ENCODE measurements at places on chromosomes 3 and 15.

GRCh38 chr3:120428924-120429323 is 21.9 kb downstream of the FSTL1 start:
- peaks cover 26% of the 10 kb centered on the region for H3K4me1 ChIP-seq
- no peak for DNase-seq
- no peak overlapping the region for H3K4me3 ChIP-seq
- peaks cover 3% of the 10 kb centered on the region for H3K36me3 ChIP-seq
- H3K27ac ChIP-seq, result no peak overlapping the region

GRCh38 chr15:39051626-39052322 is 487.2 kb upstream of the RASGRP1 start:
- H3K27ac ChIP-seq, result no peak overlapping the region
- H3K27me3 ChIP-seq, result no peaks in the 10 kb centered on the region
- H3K36me3 ChIP-seq, result no peaks in the 10 kb centered on the region
- H3K4me1 ChIP-seq, result no peaks in the 10 kb centered on the region
- H3K4me3 ChIP-seq, result no peak overlapping the region

DNA sequence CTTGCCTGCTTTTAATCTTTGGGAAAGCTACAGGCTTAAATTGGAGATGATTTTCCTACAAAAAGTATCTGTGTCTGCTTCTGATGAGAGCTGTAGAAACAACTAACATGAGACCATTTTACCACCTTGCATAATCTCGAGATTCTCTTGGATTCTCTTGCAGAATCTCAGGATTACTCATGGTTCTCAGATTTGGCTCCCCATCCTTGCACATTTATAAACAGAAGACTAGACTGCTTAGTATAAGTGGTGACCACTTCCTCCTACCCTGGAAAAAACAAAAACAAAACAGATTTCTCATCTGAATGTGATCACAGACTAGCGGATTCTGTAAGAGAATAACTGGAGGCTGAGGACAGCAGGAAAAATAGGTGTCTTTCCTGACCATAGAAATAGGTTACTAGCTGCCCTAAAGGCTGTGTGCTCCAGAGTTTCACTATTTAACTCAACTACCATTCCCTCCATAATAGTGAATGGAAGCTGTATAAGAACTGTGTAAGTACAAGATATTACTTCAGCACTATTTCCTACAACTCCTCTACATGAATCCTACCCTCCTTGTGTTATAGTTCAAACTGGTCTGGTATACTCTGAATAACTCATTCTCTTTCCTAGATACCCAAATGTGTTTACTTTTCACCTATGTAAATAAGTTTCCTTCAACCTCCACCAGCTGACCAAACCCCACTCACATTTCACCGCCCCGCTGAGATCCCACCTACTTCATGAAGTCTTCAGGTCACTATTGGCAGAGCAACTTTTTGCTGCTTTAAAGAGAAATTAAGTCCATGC is 122.2 kb upstream of the C2CD4B start:
- H3K27ac ChIP-seq, result no peak overlapping the region
- peaks cover 12% of the 10 kb centered on the region for H3K27me3 ChIP-seq
- H3K4me3 ChIP-seq, result no peak overlapping the region
- no peak for DNase-seq
- H3K4me1 ChIP-seq, result no peaks in the 10 kb centered on the region

DNA sequence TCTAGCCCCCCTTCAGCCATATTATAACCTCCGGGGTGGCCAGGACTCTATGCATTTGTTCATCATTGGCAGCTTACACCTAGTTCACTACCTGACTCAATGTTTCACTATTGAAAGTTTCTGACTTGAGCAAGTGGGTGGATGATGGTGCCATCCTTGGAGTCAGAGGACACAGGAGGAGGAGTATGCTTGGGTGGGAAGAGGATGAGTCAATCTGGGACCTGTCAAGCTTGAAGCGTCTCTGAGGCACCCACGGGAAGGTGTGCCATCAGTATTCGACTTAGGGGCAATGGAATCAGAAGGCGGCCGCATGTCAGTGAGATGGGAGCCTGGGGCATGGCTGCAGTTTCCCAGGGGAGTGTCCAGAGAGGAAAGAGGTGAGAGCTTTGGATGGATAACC is 133.3 kb downstream of the EPHB1 start:
- H3K27me3 ChIP-seq, result no peaks in the 10 kb centered on the region
- no peak overlapping the region for H3K27ac ChIP-seq
- H3K36me3 ChIP-seq, result no peaks in the 10 kb centered on the region
- DNase-seq, result no peak
- no peaks in the 10 kb centered on the region for H3K4me1 ChIP-seq

GRCh38 chr3:195807681-195808121 is 4.0 kb downstream of the MUC4 start:
- peak; percentile 69 for DNase-seq
- peaks cover 11% of the 10 kb centered on the region for H3K4me1 ChIP-seq
- no peak overlapping the region for H3K4me3 ChIP-seq

DNA sequence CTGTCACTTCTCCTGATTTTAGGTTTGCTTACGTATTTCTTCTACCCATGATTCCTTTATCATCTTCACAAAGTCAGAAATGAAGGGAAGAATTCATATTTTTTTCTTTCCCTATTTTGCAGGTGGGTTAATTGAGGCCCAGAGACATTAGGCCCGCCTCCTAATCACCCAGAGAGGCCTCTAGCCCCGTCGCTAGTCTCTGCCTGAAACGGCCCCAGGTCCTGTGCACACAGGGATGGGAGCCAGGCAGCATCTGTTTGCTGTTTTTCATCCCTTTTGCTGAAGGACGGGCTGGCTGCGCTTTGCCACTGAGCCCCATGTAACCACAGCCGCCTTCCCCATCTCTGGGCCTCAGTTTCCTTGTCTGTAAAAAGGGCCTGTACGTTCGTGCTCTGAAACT is 135.9 kb downstream of the FBLN2 start:
- H3K4me1 ChIP-seq, result no peaks in the 10 kb centered on the region
- DNase-seq, result no peak
- H3K36me3 ChIP-seq, result no peaks in the 10 kb centered on the region
- H3K27me3 ChIP-seq, result no peaks in the 10 kb centered on the region
- no peak overlapping the region for H3K4me3 ChIP-seq
- H3K27ac ChIP-seq, result no peak overlapping the region

GRCh38 chr15:99118258-99118632 is 13.4 kb downstream of the SYNM start:
- H3K36me3 ChIP-seq, result no peaks in the 10 kb centered on the region
- no peak overlapping the region for H3K4me3 ChIP-seq
- no peaks in the 10 kb centered on the region for H3K27me3 ChIP-seq
- peaks cover 2% of the 10 kb centered on the region for H3K4me1 ChIP-seq
- DNase-seq, result no peak

GRCh38 chr3:130276203-130276803 is 69.2 kb upstream of the COL6A5 start:
- H3K4me1 ChIP-seq, result no peaks in the 10 kb centered on the region
- H3K27ac ChIP-seq, result no peak overlapping the region
- no peaks in the 10 kb centered on the region for H3K36me3 ChIP-seq
- H3K4me3 ChIP-seq, result no peak overlapping the region
- no peak for DNase-seq

- no peaks in the 10 kb centered on the region for H3K4me1 ChIP-seq
- DNase-seq, result no peak
- H3K27ac ChIP-seq, result no peak overlapping the region
- no peaks in the 10 kb centered on the region for H3K27me3 ChIP-seq
- no peaks in the 10 kb centered on the region for H3K36me3 ChIP-seq
Measured at GRCh38 chr3:55648591-55649318, 161.6 kb upstream of the WNT5A start.

GRCh38 chr3:41684797-41685735 is 276.8 kb downstream of the ULK4 start:
- no peak for DNase-seq
- no peak overlapping the region for H3K4me3 ChIP-seq
- no peaks in the 10 kb centered on the region for H3K36me3 ChIP-seq
- no peaks in the 10 kb centered on the region for H3K4me1 ChIP-seq
- H3K27me3 ChIP-seq, result no peaks in the 10 kb centered on the region

DNA sequence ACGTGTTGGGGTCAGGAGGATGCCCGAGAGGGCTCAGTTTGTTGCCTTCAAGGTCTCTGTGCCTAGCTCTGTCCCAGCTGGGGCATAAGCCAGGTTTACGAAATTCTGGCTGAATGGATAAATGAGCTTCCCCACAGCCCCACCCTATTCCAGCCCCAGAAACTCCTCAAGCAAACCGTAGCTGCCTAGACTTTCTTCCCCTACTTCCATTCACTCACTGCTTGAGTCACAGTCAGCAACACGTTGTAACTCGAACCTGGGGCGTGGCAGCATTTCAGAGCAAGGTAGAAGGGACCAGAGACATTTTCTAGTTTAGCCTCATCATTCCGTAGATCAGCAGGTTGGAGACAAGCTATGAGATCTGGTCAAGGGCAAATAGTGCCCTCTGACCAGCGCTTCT is 24.2 kb downstream of the NMNAT3 start:
- no peak overlapping the region for H3K27ac ChIP-seq
- no peak for DNase-seq
- no peaks in the 10 kb centered on the region for H3K4me1 ChIP-seq
- no peaks in the 10 kb centered on the region for H3K27me3 ChIP-seq

DNA sequence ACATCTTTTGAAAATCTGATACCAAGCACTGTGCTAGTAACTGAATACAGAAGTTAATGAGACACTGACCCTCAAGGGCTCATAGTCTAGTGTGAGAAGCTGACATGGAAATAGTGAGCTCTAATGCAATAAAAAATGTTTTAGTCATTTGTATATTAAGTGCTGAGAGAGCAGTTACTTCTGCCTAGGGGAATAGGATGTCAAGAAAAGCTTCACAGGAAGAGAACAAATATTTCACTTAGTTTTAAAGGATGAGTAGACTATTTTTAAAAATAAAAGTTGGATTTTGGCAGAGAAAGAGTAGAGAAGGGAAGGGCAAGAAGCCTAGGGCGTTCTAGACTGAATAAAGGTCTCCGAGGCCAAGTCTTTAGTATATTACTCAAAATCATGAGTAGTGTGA is 158.4 kb downstream of the ATG7 start:
- no peaks in the 10 kb centered on the region for H3K27me3 ChIP-seq
- H3K27ac ChIP-seq, result no peak overlapping the region
- H3K36me3 ChIP-seq, result peaks cover 28% of the 10 kb centered on the region
- H3K4me1 ChIP-seq, result peaks cover 21% of the 10 kb centered on the region
- H3K4me3 ChIP-seq, result no peak overlapping the region
- no peak for DNase-seq

- H3K4me1 ChIP-seq, result no peaks in the 10 kb centered on the region
- peaks cover 7% of the 10 kb centered on the region for H3K27me3 ChIP-seq
- H3K36me3 ChIP-seq, result no peaks in the 10 kb centered on the region
- H3K27ac ChIP-seq, result no peak overlapping the region
- no peak for DNase-seq
- H3K4me3 ChIP-seq, result no peak overlapping the region
Measured at GRCh38 chr3:120470870-120471269, 20.1 kb upstream of the FSTL1 start.

DNA sequence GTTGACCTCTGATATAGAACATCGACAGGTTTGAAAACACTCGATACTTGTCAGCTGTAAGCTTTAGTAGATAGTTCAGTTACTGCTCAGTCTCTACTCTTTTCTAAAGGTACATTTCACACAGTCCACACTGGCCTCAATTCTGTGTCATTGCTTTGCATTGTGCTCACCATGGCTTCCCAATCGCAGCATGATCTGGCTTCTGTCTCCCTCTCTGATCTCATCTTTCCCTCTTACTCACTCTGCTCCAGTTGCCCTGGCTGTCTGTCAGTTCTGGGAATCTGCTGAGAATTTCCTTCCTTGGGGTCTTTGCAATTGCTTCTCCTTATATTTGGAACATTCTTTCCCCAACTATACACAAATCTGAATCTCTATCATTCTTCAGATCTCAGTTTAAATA is 80.6 kb downstream of the GTF2E1 start:
- no peak overlapping the region for H3K4me3 ChIP-seq
- H3K4me1 ChIP-seq, result no peaks in the 10 kb centered on the region
- DNase-seq, result no peak
- no peak overlapping the region for H3K27ac ChIP-seq
- no peaks in the 10 kb centered on the region for H3K36me3 ChIP-seq

GRCh38 chr3:155368786-155369185 is 75.3 kb upstream of the STRIT1 start:
- H3K4me1 ChIP-seq, result no peaks in the 10 kb centered on the region
- no peaks in the 10 kb centered on the region for H3K36me3 ChIP-seq
- no peaks in the 10 kb centered on the region for H3K27me3 ChIP-seq
- H3K4me3 ChIP-seq, result no peak overlapping the region
- H3K27ac ChIP-seq, result no peak overlapping the region
